Right hindlimb (tissue), 1 donor: ENCODE measurements at places on chromosomes 6 and 20.

- no peak for DNase-seq
Measured at GRCh38 chr20:54688476-54688875, 213.1 kb downstream of the DOK5 start.

GRCh38 chr6:69918813-69919475 is 52.6 kb downstream of the COL19A1 start:
- DNase-seq: no peak

GRCh38 chr6:170225852-170226417 is 64.9 kb downstream of the DLL1 start:
- no peak for DNase-seq

DNA sequence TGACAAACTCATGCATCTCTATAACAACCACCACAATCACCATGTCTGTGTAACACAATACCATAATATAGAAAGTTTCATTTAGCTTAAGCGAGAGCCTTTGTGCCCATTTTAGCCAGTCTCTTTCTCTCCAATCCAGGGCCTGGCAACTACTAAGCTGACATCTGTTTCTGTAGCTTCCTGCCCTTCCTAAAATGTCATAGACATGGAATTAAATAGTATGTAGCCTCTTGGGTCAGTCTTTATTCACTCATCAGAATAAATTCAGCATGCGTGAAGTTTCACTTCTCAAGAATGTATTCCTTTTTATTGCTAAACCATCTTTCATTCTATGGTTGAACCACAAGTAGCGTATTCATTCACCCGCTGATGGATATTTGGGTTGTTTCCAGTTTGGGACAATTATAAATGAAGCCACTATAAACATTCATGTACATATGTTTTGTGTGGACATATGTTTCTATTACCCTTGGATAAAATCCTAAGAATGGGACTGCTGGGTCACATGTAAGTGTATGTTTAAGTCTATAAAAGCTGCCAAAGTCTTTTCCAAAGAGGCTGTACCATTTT is 1.7 kb upstream of the TREM2 start:
- DNase-seq: no peak

DNA sequence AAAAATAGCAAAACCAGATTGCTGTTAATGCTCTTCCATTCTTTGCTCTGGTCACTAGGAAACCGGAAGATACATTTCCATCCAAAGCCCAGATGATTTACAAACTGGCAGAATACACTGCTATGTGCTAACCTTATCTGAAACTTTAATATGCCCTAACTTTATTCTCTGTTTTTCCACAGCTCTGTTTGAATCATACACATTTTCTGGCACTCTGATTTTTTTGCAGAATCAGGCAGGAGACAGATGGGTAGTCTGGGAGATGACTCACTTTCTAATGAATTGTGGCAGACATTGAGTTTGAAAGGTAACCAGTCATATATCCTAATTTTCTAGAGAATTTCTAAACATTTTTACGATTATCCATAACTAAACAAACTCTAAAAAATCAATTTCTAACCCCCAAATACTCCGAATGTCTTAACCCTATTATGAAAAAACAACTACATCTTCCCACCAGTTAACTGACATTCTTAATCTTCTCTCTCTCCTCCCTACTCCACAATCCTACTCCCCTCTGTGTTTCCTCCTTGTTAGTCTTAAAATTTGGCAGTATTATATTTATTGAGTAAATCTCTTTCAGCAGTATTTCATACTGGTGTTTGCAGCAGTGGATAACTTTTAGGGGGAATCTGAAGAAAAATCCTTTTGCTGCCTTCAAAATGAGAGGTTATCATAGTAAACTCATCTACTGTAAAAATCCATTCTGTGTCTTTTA is 63.5 kb downstream of the MAN1A1 start:
- DNase-seq: no peak

DNA sequence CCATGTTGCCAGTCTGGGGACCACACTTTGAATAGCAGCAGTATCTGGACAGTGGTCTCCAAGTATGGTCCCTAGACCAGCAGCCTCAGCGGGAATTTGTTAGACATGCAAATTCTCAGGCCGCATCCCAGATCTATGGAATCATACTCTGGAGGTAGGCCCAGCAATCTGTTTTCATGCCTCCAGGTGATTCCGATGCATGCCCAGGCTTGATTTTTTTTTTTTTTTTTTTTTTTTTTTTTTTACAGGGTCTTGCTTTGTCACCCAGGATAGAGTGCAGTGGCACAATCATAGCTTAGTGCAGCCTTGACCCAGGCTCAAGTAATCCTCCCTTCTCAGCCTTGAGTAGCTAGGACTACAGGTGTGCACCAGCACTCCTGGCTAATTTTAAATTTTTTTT is 682 bp upstream of the SLA2 start:
- no peak for DNase-seq

- no peak for DNase-seq
Measured at GRCh38 chr6:168149015-168149414, 70.0 kb upstream of the FRMD1 start.
